ENCODE measurements at places on chromosomes 6 and 20.

DNA sequence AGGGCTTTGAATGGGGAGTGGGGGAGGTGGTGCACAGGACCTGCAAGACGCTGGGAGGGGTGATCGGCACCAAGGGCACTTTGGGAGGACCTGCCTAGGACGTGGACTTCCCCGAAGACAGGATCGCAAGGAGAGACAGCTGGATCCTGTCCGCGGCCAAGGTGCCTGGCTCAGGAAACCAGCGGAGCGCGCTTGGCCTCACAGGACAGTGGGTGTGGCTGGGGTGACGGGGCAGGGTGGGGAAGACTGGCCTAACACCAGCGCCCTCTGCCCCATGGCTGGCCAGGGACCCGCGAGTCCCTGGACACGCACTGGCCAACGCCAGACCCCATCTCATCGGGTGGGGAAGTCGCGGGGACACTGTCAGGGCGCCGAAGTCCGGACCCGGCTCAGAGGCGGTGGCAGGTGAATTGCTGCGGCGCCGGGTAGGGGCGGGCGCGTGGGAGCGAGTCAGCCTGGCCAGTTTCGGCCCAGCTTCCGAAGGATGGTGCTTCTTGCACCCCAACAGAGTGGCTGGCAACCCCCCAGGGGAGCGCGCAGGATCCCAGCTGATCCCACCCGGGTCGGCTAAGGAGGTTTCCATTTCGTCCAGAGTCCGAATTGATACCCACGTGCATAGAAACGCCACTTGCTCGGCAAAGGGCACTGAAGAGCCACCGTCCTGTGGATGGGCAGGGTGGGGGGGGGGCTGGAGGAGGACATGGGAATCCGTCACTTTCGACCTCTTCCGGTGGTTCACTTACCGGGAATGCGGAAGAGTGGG lies 785 bp upstream of the THBD start:
- no peak for DNase-seq

DNA sequence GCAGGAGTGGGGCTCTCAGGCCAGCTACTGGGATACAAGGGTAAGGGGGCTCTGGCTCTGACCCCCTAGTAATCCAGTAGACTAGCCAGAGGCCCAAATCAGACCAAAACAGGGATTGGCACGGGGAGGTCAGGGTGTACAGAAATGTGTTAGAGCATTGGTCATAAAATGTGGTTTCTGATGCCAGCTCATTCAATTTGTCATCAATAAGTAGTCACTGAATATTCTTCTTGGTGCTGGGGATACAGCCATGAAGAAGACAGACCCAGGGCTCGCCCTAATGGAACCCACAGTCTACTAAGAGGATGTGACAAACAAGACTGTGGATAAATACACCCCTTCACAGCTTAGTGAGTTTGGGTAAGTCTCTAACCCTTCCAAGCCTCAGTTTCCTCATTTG lies 11.1 kb downstream of the MAP1LC3A start:
- DNase-seq: no peak

DNA sequence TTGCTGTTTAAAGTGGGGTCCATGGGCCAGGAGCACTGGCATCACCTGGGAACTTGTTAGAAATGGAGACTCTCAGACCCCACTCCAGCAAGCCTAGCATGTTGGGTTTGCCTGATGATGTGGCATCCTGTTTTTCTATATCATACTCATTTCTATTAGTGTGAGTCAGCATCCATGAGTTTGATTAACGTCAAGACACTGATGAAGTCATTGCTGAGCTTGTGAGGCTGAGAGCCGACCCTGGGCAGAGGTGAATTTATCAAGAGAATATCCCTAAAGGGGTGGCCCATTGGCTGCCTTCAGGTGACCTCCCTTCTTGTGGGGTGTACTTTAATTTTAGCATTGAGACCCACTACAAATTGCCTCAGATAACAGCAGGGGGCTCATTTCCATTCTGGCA lies 43.4 kb upstream of the RNF144B start:
- DNase-seq: no peak

DNA sequence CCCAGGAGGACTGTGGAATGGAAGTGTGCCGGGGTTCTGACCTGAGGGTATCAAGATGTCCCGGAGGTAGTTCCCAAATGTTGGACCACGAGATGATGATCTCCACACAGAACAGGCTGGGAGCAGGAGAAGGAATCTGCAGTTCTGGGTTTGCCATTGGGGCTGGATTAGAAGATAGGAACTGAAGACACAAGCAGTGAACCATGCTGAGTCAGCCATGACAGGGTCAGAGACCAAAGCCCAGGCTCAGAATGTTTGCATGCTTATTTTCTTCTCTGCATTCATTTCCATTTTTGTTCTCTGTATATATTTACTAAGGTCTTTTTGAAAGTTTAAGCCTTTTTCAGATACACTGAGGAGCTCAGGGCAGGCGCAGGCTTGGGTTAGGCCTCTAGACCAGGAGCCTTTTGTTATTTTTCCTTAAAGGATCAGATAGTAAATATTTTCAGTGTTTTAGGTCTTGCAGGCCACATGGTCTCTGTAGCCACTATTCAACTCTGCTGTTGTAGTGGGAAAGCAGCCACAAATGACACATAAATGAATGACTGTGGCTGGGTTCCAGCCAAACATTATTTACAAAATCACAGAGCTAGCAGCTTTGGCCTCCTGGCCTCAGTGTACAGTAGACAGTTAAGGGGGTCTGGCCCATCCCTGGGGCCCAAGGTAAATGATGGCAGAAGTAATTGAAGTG lies 28.5 kb downstream of the SLC35D3 start:
- no peak for DNase-seq

GRCh38 chr6:170288091-170288631 lies 2.7 kb downstream of the DLL1 start:
- DNase-seq: no peak

- DNase-seq: no peak
Observed at GRCh38 chr6:44048277-44048676, 79.0 kb downstream of the MRPL14 start.

DNA sequence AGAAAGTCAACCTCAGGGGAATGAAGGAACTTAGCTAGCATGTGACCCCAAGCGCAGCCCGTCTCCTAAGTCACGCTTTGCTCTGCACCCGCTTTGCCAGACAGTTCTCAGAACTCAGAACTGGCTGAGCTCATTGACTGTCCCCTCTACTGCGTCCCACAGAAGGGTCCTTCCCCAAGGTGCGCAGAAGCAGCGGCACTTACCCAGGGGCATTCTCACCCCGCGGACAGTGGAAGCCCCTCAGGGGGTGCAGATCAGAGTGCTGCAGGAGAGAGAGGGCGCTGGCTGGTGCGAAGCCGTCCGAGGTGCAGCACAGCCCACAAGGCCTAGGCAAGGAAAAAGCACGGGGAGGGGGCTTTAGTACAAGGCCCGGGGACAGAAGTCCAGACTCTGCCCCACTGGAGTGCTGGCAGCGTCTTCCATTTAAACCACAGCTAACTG lies 807 bp downstream of the SNHG17 start:
- no peak for DNase-seq

DNA sequence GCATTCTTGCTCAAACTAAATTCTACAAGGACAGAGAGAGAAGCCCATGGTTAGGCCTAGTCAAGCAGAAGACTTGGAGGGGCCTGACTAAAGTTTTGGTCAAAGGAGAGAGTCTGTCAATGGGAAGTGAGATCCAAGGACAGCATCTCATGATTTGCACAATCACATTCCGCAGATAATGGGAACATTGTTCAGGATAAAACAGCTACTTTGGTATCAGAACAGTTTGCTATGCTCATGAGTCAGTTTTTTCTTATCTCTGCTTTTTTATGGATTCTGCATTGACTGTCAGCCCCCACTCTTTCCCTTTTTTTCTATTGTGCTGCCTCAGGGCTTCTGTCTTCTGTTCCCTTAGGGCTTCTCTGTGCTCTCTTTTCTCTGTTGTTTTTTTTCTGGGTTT lies 28.6 kb downstream of the AKAP7 start:
- no peak for DNase-seq

- DNase-seq: no peak
Observed at GRCh38 chr6:97437087-97437486, 154.1 kb upstream of the MMS22L start.

DNA sequence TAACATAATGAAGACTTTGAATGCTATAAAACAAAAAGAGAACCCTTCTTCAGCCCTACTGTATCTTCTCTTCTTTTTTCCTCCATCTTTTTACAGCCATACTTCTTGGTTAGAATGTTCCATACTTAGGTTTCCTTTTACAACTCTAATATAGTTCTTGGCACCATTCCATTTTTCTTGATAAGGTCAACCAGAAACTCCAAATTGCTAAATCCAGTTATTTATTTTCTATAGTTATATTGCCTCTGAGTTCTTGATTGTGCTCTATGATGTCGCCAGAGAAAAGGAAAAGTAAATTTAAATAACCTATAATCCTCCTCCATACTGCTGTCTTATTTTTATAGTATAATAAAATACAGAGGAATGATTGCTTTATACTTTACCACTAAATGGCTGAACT lies 26.7 kb upstream of the COL10A1 start:
- no peak for DNase-seq

GRCh38 chr6:12593771-12594529 lies 122.6 kb upstream of the PHACTR1 start:
- DNase-seq: no peak

DNA sequence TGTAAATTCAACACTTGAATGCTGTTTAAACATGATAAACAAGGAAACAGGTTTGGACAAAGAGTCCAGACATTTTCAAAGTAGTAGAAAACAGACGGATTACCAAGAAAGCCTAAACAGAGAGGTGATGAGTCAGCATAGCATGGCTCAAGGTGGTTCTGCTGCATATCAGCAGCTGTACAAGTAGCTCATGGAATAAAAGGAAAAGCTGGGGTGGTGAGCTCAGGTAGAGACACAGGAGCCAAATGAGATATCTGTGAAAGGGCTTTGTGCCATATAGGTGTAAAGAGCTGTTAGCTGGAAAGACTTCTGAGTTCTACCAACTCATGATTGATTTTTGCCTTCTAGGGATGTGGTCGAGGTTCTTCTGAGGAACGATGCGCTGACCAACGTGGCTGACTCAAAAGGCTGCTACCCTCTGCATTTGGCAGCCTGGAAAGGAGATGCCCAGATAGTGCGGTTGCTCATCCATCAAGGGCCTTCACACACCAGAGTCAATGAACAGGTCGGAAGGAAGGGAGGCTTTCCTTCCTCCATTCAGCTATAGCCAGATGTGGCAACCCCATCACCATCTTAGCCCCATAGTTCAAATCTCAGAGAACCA lies 80.7 kb downstream of the ANKS1A start:
- no peak for DNase-seq

DNA sequence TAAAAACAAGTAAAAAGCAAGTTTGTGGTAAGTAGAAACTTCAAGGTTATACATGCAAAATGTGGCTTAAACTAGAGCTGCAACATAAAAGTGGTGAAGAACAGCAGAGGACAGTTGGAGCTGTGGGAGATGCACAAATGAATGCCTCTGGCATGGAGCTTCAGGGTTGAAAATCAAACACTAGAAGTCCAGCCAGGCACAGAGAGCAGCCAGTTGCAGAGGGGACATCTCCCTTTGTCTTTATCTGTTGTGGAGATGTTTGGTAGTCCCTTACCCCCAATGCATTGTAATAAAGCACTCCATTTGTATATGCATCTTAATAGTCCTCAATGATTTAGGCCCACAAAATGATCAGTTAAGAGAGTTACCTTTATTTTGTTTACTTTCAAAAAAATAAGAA lies 73.1 kb upstream of the C20orf144 start:
- DNase-seq: no peak

GRCh38 chr6:108494434-108494833 lies 66.3 kb upstream of the FOXO3 start:
- no peak for DNase-seq

DNA sequence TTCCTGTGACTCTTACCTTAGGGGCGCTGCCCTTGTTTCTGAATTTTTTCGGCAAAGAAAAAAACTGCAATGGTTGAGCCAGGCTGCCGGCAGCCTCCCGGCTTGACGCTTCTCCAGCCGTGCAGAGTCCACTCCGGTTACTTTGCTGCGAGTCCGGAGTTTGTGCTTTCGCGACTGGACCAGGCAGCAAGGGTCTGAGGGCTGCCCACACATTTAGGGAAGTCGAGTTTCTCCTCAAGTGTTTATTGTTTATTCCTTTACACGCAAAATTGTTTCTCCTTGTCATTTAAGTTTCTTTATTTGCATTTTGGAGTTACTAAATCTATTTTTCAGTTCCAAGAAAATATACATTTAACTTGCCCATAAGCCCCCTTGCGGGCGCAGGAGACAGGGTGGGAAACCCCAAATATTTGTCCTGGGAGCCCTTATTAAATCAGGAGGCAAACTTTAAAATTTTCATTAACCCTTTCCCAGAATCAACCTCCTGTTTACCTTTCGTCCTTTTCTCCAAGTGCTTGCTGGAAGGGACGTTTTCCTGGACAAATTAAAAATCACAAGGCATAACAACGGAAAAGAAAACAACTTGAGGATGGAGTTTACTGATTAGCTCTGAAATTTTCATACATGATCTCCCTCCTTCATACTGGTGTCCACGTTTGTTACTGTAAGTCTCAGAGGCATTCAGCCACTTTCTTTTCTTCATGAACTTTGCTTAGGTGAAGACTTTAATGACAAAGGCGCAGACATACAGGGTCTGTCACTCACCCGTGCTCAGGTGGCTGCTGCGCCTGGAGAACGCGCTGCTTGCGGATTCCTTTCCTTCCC lies 1.7 kb upstream of the PDE10A start:
- DNase-seq: no peak

DNA sequence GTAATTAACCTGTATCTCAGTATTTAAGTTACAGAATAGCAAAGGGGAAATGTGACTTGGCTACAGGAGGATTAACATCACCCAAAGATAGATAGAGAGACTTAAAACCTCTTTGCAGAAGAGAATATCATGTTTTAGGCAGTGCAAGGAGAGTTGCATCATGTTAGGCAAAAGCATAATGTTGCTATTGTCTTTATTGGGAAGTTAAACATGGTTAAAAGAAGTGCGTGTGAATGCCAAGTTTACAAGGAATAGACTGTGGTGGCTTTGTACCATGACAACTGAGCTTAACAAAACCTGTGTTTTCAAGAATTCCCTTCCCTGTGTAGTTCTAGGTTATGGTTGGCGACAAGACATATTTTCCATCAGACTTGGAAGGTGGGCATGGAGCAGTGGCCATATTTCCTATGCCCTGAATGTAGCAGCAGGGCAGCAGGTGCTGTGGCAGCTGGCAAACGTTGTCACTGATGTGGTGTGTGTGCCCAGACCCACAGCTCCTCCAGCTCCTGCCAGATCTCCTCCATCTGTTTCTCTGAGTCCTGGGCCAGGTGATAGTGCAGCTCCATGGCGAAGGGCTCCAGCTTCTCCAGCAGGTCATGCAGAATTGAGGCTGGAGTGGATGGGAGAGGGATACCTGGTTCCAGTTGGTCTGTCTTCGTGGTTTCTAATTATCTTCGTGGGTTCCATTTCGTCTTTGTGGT lies 163.3 kb downstream of the QRSL1 start:
- no peak for DNase-seq

All from stimulated activated CD8-positive, alpha-beta memory T cell treated with anti-CD3 and anti-CD28 coated beads, Interleukin-15, amount 100 ng/mL, for 1 hour (primary cell).